Prostate gland (tissue), 2 donors: ENCODE measurements at places on chromosomes 1 and 21. TPM values are rescaled to one million over a fixed set of nuclear protein-coding genes. Genes with fewer than 3 reads are reported as not detected.

Gene GBP3
- 32.7 TPM for total RNA-seq

Gene PHACTR4
- 38.9 TPM for total RNA-seq

- DNase-seq = no peak
- peak overlapping the region; percentile 61 for H3K4me3 ChIP-seq
- H3K27ac ChIP-seq = peak overlapping the region; percentile 85
- no peaks in the 10 kb centered on the region for H3K4me1 ChIP-seq
- H3K27me3 ChIP-seq = no peaks in the 10 kb centered on the region
These were observed 3.5 kb downstream of the TGFB2 start for GRCh38 chr1:218348628-218349071.

- H3K4me3 ChIP-seq = no peak overlapping the region
- H3K36me3 ChIP-seq = no peaks in the 10 kb centered on the region
- DNase-seq = no peak
- no peak overlapping the region for H3K27ac ChIP-seq
- H3K27me3 ChIP-seq = no peaks in the 10 kb centered on the region
These were observed 2.6 kb upstream of the HDAC1 start for GRCh38 chr1:32289256-32289655.

DNA sequence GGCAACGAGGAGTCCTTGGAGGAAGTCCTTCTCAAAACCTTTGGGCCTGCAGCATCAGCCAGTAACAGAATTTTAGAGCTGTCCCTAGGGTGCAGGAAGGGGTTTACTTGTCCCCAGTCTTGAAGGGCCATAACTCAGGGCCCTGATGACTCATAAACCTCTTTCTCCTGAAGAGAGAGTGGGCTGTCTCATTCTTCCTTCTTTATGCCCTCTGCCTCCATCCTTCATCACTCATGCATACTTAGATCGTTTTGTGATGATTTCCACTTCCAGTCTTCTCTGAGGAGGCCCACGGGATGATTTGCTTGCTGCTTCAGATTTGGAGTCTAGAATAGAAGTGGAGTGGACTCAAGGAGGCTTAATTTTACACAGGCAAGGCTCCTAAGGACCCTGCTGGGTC, 60.2 kb downstream of the NDUFS5 start:
- H3K27me3 ChIP-seq = no peaks in the 10 kb centered on the region
- DNase-seq = no peak
- no peaks in the 10 kb centered on the region for H3K4me1 ChIP-seq
- no peak overlapping the region for H3K4me3 ChIP-seq
